Psoas muscle (tissue), 8 donors: ENCODE measurements at places on chromosomes 7 and 10. TPM values are rescaled to one million over a fixed set of nuclear protein-coding genes. Genes with fewer than 3 reads are reported as not detected.

DNA sequence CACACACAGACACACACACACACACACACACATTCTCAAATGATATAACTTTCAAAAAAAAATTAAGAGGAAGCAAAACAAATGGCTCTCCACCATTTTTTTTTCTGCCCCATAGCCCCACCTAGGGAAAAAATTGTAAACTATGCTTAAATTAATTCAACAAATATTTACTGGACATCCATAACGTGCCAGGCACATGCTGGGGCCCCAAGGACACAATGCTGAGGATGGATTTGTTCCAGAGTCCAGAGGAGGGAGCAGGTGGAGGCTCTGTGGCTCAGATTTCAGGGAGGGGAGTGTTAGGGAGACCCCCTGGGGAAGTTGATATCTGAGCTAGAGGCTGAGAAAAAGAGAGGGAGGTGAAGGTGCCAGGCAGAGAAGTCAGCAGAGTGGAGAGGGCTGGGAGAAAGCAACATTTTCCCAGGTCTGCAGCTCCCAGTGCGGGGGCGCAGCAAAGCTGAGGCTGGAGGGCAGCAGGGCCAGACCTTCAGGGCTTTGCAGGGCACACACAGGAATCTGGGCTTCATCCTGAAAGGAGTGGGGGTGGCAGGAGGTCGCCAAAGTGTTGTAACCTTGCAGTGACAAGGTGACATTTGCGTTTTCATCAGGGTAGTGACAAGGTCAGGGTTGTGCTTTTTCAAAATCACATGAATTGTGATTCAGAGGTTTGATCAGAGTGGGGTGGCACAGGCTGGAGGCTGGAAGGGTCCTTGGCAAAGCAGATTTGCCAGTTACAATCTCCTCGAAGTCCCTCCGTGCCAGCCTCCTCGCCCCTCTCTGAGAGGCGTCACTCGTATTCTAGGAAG, 261.6 kb downstream of the WDR11 start:
- no peak overlapping the region for H3K4me3 ChIP-seq
- no peak for DNase-seq
- H3K4me1 ChIP-seq, result no peaks in the 10 kb centered on the region
- no peaks in the 10 kb centered on the region for H3K36me3 ChIP-seq
- H3K27me3 ChIP-seq, result no peaks in the 10 kb centered on the region
- no peak overlapping the region for H3K27ac ChIP-seq

Gene PDE6C
- not detected for total RNA-seq

Gene GSTO2
- 3.3 TPM for total RNA-seq

Gene CPA2
- total RNA-seq, result not detected

Gene HOXA5
- total RNA-seq, result 6.6 TPM
